ENCODE measurements at places on chromosomes 1 and 21.

GRCh38 chr21:39441502-39442475 lies 3.8 kb downstream of the LCA5L start:
- DNase-seq = peak; percentile 15

GRCh38 chr1:169925505-169926482 lies 32.1 kb upstream of the SCYL3 start:
- no peak for DNase-seq

GRCh38 chr1:229986737-229987337 lies 80.2 kb upstream of the GALNT2 start:
- no peak for DNase-seq

DNA sequence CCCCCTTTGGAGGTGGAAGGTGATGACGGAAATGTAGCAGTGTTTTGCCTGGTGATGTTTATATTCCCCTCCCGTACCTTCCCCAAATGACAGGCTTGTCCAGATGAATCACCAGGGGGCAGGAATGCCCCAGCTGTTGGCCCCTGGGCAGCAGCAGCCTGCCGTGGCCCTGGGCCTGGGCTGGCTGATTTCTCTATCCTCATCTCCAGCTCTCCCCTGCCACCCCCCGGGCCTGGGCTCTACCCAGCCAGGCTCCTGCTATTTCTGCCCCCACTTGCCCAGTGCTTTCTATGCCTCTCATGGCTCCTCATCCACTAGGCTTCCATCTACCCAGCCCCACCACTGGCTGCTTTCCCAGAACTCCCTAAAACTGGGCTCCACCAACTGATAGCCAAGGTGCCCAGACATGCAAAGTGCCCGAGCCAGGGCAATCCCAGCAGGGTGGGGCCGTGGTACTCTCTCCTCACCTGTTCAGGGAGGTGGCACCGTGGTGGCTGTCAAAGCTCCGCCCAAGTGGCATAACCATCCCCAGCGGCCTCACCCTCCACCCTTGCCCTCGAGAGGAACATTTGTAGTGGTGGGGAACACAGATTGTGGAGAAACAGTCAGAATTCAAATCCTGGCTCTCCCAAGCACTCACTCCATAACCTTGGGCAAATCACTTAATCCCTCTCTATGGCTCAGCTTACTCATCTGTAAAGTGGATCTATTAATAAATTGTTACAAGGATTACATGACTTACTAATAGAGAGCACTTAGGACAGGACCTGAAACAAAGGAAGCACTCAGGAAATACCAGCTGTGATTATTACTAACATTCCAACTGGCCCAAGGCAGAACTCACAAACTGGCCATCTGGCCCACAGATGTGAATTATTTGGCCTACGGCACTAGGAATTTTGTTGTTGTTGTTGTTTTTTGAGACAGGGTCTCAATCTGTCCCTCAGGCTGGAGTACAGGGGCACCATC lies 12.8 kb upstream of the ECE1 start:
- no peak for DNase-seq

- DNase-seq = no peak
These were observed 111.3 kb downstream of the ERG start for GRCh38 chr21:38386967-38387366.

Measured in NCI-H1048 (cell line).